ENCODE measurements at places on chromosomes 6 and 20.

GRCh38 chr6:42808492-42809483, 26.9 kb downstream of the BICRAL start:
- DNase-seq: no peak

DNA sequence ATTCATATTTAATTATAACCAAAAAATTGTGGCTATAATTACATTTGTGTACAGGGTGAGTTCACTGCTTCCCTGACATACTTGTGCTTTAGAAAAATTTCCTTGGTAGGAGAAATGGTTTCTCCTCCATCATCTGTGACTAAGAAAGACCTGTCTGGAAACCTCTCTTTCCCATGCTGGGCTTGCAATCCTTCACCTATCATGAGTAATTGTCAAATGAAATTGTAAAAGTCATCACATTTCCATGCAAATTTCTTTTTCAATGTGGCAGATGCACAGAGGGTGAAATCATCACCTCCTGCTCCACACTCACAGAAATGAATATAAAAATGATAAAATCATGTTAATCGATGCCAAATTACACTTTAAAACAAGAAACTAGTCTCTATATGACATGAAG, 1.5 kb upstream of the SIRPB1 start:
- no peak for DNase-seq

- DNase-seq: no peak
These were observed 47.6 kb upstream of the MYL9 start for GRCh38 chr20:36493801-36494114.

DNA sequence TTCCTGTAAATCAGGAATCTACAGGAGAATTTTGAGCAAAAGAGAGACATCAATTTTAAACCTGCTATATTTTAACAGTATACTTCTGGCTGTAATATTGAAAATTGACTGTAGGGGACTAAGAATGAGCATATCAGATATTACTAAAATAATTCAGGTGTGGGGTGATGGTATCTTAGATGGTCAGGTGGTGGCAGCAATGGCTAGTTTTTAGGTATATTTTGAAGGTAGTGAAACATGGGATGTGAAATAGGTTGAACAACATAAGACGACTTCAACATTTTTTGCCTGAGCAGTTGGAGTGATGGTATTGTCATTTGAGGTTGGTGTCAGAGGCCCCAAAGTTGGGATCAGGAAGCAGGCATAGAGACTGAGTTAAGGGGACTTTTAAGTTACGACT, 32.1 kb downstream of the FAM83B start:
- no peak for DNase-seq

- DNase-seq: no peak
These were observed 29.2 kb downstream of the OSBPL2 start for GRCh38 chr20:62267543-62267942.
